ENCODE measurements at places on chromosomes 13 and 19.

DNA sequence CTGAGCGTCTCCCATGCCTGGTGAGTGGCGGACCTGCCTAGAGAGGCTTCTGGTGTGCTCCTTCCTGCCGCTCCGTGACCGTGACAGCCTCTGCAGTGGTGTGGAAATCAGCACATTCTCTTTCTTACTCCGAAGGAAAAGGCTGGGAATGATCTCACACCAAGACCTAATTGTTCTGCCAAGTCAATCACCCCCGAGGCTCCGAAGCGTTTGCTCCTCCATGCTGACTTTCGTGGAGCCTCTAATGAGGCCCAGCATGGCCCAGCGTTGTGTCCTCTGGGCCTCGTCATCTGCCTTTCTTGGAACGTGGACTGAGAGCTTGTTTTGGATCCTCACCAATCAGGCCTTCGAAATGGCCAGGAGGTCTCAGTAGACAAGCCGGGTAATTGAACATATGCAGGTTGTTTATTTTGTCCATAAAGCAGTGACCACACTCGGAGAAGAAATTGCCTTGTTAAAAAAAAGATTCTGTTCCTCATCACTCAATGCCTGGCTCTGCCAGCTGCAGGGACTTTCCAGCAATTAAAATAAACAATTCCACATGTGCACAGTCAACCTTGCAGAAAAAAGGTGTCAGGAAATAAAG is 107.1 kb downstream of the UBL3 start:
- no peak for DNase-seq

DNA sequence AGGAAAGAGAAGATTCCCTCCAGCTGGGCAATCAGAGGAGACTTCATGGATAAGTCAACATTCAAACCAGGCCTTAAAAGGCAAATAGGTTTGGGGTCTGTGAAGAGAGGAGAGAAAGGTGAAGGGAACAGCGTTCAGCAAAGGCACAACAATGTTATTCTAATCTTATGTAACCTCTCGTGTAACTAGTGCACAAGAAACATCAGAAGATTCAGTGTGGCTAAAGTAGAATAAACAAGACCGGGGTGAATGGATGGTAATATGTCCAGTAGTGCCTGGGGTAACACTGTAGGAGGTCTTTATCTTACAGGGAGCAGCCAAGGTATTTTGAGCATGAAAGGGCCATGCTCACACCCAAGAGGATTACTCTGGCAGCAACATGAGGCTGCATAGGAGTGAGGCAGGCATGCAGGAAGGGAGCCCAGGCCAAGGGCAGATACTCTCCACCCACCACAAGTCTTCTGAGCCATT is 24.1 kb downstream of the LHFPL6 start:
- DNase-seq = no peak

DNA sequence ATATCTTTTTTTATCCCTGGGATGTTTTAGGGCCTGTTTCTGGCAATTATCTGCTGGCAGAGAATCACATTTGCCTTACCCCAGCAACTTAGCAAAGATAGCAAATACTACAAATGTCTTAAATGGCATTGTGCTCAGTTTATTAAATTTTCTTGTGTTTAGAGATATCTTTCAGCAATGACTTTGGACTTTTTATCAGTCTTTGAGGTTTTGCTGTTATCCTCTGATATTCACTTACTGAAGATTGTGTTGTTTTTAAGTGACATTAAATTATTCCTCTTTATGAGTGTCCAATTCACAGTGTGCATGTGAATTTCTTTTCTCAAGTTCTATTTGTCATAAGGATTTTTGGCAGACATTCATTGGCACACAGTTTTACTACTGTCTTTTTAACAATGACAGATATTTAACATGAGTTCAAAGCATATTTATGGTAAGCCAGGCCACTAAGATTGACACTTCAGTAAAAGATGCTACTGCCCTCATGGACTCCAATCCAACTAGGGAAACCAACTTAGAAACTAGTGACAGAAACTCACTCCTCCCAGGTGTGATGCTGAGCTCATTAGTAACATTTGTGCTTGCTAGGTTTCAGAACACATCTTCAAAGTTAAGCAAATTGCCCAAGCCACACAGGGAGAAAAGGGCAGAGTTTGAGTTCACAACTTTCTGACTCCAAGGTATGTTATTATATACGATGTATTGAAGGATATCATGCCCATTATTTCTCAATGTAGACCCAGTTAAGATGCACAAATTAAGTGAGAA is 481.9 kb downstream of the GPC6 start:
- no peak for DNase-seq

- no peak for DNase-seq
These were observed 781.3 kb upstream of the MIR17HG start for GRCh38 chr13:90565985-90566713.

- DNase-seq = no peak
These were observed 47.9 kb downstream of the DCT start for GRCh38 chr13:94431574-94431973.

DNA sequence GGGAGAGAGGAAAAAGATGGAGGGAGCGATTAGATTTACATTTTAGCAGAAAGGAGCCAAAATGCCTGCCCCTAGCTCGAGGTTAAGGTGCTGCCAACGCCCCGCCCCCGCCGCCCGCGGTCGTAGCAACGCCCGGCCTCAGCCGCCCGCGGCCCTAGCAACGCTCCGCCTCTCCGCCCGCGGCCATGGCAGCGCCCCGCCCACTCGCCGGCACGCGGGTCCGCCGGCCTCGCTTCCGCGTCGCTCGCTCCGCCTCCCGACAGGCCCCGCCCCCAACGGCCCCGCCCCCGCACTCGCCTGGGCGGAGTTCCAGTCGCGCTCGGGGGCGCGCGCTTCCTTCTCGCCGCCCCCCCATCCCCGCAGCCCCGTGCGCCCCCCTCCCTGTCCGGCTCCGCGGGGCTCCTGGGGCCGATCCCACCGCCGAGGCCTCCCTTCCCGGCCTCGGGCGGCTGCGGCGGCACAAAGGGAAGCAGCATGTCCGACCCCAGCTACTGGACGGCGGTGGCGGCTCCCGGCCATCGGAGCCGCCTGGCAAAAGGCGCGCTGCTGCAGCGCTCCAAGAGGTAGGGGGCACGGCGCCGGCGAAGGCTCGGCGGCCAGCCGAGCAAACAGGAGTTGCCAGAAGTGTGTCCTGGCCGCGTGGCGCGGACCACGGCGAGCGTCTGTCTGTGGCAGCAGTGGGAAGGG is 20.3 kb downstream of the MAST3 start:
- DNase-seq = peak; percentile 94

- DNase-seq = no peak
These were observed 3.7 kb upstream of the ZNF554 start for GRCh38 chr19:2815923-2816322.

- DNase-seq = no peak
These were observed 988.6 kb downstream of the PCDH17 start for GRCh38 chr13:58620176-58620575.

- no peak for DNase-seq
These were observed 184.6 kb downstream of the LHFPL6 start for GRCh38 chr13:39418424-39418823.

- no peak for DNase-seq
These were observed 31.4 kb upstream of the C13orf46 start for GRCh38 chr13:114005206-114005724.

DNA sequence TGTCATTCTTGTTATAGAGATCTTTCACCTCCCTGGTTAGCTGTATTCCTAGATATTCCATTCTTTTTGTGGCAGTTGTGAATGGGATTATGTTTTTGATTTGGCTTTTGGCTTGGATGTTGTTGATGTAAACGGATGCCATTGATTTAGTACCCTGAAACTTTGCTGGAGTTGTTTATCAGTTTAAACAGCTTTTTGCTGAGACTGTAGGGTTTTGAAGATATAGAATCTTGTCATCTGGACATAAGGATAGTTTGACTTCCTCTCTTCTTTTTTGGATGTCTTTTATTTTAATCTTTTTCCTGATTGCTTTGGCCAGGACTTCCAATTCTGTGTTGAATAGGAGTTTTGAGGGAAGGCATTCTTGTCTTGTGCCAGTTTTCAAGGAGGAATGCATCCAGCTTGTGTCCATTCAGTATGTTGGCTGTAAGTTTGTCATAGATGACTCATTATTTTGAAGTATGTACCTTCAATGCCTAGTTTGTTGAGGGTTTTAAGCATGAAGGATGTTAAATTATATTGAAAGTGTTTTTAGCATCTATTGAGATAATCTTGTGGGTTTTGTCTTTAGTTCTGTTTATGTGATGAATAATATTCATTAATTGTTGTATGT is 16.8 kb downstream of the ZNF431 start:
- DNase-seq = no peak

DNA sequence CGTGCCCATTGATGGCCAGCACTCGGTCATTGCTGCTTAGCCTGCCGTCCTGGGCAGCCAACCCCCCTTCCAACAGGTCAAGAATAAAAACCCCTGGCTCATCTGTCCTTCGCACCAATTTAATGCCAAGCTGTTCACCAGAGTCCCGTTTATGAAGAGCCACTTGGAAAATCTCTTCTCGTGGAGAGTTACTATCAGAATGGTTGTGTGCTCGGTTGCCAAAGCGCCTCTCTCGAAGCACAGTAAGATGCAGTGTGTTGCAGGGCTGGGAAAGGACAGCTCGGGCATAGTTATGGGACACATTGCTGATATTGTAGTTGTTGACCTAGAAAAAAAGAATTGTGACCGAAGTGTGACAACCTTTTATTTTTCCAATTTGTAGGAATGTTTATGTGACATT is 57.9 kb downstream of the LNX2 start:
- DNase-seq = no peak

GRCh38 chr13:70043685-70044084 is 63.9 kb upstream of the ATXN8OS start:
- DNase-seq = no peak

GRCh38 chr19:4374498-4375163 is 25.7 kb downstream of the SH3GL1 start:
- no peak for DNase-seq

DNA sequence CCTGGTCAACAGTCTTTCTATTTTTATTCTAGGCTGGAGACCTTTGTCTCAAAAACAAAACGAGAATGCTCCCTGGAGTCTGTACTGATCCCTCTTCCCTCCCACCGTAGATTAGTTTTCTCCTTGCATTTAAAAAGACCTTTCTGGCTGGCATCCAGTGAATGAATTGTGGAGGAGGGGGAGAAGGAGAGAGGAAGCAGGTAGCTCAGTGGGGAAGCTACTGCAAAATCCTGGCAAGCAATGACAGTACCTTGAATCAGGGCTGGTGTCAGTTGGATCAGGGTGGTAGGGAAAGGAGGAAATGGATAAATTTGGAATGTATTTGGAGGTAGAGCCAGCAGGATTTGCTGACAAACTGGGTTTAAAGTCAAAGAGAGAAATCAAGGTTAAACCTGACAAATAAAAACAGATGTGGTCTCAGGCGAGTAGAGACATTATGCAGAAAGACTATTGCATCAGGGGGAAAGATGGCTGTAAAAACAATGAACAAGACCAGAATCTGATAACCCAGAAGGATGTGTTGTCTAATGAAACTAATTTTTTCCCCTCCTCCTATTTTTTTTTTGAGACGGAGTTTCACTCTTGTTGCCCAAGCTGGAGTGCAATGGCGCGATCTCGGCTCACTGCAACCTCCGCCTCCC is 3.5 kb upstream of the CYP2S1 start:
- no peak for DNase-seq

- DNase-seq = no peak
These were observed 282.8 kb upstream of the EDNRB start for GRCh38 chr13:78201411-78201810.

DNA sequence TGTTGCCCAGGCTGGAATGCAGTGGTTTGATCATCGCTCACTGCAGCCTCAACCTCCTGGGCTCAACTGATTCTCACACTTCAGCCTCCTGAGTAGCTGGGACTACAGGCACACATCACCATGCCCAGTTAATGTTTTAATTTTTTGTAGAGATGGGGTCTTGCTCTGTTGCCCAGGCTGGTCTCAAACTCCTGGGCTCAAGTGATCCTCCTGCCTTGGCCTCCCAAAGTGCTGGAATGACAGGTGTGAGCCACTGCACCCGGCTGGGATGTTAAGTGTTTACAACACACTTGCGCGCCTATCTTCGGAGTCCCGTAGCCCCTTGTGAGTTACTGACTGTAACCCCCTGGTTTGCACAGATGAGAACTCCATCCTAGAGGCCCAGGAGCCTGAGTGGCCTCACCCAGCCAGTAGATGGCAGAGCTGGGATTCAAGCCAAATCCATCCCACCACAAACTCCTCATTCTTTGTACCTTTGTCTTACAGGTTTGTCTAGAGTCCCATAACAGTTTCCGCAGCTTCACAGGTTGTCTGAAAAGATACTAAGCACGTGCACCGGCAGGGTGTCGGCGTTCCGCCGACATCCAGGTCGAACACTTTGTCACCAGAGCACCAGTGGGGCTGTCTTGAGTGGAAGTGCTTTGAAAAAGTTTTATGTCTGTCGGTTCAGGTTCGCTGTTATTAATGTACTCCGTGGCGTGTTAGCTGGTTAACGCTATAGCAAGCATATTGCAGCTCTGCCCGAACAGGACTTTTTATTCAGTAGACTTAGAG is 14.7 kb downstream of the MAG start:
- no peak for DNase-seq

- DNase-seq = no peak
These were observed 90.0 kb downstream of the PDS5B start for GRCh38 chr13:32676242-32676641.

- DNase-seq = peak; percentile 13
These were observed 9.9 kb upstream of the ACSBG2 start for GRCh38 chr19:6125571-6125989.

DNA sequence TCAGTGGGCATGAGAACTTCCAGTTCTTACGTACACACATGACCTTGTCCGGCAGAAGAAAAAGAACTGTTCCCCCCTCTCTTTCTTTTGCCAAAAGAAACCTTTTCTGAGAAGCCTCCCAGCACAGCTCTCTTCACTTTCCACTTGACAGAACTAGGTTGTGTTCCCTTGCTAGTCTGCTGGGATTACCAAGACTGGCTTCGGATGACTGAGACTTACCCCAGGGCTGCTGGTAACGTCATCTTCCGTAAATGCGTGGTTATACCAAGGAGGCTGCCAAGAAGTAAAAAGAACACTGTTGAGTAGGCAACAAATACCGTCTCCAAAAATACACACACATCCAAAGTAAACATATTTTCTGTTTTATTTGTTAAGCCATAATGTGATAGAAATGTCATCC is 908.2 kb downstream of the EFNB2 start:
- no peak for DNase-seq

DNA sequence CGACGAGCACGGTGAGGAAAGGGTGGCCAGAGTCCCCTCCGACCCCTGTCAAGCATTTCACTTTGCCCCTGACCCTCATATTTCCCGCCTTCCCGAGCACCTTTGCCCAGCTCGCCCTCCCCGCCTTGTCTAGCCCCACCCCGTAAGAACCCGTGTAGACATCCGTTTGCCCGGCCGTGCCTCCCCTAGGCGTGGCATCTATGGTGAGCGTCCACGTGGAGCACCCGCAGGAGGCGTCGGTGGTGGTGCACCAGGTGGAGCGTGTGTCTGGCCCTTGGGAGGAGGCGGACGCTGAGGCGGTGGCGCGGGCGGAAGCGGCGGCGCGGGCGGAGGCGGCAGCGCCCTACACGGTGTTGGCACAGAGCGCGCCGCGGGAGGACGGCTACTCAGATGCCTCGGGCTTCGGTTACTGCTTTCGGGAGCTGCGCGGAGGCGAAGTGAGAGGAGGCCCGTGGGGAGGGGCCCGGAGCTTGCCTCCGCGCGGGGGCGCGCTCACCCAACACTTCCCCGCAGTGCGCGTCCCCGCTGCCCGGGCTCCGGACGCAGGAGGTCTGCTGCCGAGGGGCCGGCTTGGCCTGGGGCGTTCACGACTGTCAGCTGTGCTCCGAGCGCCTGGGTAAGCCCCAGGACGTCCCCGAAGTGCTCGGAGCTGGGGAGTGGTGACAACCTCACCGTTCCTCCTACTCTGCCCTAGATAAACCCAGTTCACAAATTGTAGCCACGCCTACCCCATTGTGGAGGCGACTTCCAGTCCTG is 4.2 kb downstream of the LTBP4 start:
- peak; percentile 47 for DNase-seq

- peak; percentile 6 for DNase-seq
These were observed 6.3 kb upstream of the ZNF69 start for GRCh38 chr19:11881151-11881800.

Measured in stimulated activated CD8-positive, alpha-beta memory T cell treated with anti-CD3 and anti-CD28 coated beads, Interleukin-15, amount 100 ng/mL, for 24 hours (primary cell).